ENCODE measurements at places on chromosomes 2 and 18. TPM values are rescaled to one million over a fixed set of nuclear protein-coding genes. Genes with fewer than 3 reads are reported as not detected.

Gene LRP1B
- under 0.01 TPM for total RNA-seq

Gene WBP1
- 29.4 TPM for total RNA-seq

Gene ZSWIM2
- 0.10 TPM for total RNA-seq

Gene CCDC74B
- total RNA-seq = 2.9 TPM

Gene ALKAL2
- not detected for total RNA-seq

Gene POU3F3
- under 0.01 TPM for total RNA-seq

Gene CRIM1
- total RNA-seq = 1,217 TPM

Gene PFN4
- total RNA-seq = not detected

Gene KYNU
- not detected for total RNA-seq

Measured in vein endothelial cell (primary cell).